ENCODE measurements at places on chromosomes 13 and 19. TPM values are rescaled to one million over a fixed set of nuclear protein-coding genes. Genes with fewer than 3 reads are reported as not detected.

The LGALS16 gene
- total RNA-seq: not detected

The KLK4 gene
- total RNA-seq: not detected

The ERCC2 gene
- 32.8 TPM for total RNA-seq

The ZNF221 gene
- 0.75 TPM for total RNA-seq

DNA sequence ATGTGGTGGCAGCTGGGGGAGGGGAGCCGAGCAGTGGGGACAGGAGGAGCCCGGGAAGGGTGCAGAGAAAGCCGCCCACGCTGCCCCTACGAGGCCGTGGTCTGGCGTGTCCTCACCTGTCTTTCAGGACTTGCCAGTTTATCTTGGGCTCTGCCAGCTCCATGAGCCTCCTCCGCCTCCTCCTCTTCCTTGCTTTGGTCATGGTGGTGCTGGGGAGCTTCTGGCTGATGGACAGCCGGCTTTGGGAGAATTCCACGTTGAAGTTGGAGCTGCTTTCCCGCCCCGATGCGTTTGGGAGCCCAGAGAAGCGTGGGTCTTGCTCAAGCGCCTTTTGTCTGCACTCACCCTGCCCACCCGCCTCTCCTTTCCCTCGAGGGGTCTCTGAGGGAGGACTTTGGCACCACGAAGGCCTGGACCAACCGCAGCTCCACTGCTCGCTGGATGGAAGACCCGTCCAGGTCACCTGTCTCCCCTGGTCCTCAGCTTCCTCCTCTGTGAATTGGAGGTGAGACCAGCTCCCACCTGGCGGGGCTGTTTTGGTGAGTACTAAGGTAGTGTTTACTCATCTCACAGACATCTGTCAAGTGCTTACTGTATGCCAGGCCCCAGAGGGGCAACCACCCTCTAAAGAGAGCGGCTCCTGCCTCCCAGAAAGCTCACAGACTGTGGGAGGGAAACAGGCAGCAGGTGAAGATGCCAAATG lies 29.7 kb upstream of the MIER2 start:
- no peak for DNase-seq

- DNase-seq: no peak
Measured at GRCh38 chr13:33541962-33542308, 256.4 kb upstream of the STARD13 start.

- no peak for DNase-seq
Measured at GRCh38 chr13:73015805-73016204, 43.0 kb upstream of the KLF5 start.

DNA sequence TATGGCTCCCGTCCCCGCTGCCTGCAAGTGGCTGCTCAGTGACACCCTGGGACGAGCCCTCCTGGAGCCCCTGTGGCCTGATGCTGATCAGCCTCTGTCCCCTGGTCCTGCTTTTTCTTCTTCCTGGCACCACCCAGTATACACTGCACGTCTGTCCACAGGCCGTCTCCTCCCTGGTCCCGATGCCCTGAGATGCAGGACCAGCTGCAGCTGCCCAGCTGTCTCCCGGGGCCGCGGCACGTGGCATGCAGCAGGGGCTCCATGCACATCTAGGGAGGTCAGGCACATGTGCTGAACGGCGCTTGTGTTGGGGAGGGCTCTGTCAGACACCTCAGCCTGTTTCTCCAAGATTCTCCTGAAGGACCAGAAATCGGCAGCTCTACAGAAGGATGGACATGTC lies 30.2 kb downstream of the ZFR2 start:
- DNase-seq: no peak

- DNase-seq: no peak
Measured at GRCh38 chr13:105902396-105902795, 633.1 kb downstream of the EFNB2 start.

DNA sequence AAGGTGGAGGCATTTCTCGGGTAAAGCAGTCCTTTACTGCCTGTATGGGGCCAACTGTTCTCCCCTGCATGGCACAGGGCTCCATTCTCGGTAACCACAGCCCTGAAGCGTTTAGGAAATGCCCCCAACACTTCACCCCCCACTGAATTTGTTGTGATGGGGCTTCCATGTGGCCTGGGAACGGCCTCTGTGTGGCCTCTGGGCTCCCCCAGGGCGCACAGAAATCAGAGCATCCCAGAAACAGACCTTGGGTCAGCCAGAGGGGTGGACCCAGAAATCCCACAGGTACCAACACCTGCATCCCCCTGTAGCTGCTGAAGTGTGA lies 153.7 kb upstream of the VSTM2B start:
- no peak for DNase-seq

- no peak for DNase-seq
Measured at GRCh38 chr13:51721496-51721895, 82.5 kb downstream of the DHRS12 start.

GRCh38 chr13:48626726-48627451 lies 26.8 kb upstream of the CYSLTR2 start:
- DNase-seq: no peak

- no peak for DNase-seq
Measured at GRCh38 chr13:101218484-101218883, 197.8 kb downstream of the NALCN start.

Measured in activated T-helper 1 cell treated with anti-CD3 and anti-CD28 coated beads, Interleukin-12 subunit alpha, Interleukin-12 subunit beta, Interleukin-2, Interleukin-4 antibody, amounts not matched to agents 30 ng/mL and 10 ng/mL and 1 ng/mL, durations not matched to agents 14 hours and 24 hours and 36 hours (primary cell).